Renal cortex interstitium (tissue), 15 donors: ENCODE measurements at places on chromosomes 1 and 21. TPM values are rescaled to one million over a fixed set of nuclear protein-coding genes. Genes with fewer than 3 reads are reported as not detected.

GRCh38 chr1:85394130-85394529 is 70.8 kb downstream of the DDAH1 start:
- no peak for DNase-seq

- no peak for DNase-seq
These were observed 34.4 kb downstream of the PALMD start for GRCh38 chr1:99680270-99680669.

- DNase-seq = no peak
These were observed 241.0 kb downstream of the GPATCH2 start for GRCh38 chr1:217389895-217390294.

DNA sequence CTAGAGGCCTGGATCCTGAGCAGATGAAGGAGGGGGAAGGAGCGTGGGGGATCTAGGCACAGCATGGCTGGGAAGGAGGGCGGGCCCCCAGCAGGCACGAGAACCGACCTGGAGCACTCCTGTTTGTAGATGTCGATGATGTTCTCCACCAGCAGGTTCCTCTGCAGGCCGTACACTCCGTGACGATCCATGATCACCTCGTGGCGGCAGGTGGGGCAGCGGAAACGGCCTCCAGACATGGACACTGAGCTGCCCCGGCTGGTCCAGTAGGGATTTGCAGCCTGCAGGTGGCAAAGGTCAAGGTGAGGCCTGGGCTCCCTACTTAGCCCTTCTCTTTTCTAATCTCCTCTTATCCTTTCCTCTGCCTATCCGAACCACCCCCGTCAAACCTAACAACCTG is 1.3 kb downstream of the TRIM63 start:
- no peak for DNase-seq

- DNase-seq = no peak
These were observed 18.7 kb downstream of the TMEM50A start for GRCh38 chr1:25356848-25357247.

DNA sequence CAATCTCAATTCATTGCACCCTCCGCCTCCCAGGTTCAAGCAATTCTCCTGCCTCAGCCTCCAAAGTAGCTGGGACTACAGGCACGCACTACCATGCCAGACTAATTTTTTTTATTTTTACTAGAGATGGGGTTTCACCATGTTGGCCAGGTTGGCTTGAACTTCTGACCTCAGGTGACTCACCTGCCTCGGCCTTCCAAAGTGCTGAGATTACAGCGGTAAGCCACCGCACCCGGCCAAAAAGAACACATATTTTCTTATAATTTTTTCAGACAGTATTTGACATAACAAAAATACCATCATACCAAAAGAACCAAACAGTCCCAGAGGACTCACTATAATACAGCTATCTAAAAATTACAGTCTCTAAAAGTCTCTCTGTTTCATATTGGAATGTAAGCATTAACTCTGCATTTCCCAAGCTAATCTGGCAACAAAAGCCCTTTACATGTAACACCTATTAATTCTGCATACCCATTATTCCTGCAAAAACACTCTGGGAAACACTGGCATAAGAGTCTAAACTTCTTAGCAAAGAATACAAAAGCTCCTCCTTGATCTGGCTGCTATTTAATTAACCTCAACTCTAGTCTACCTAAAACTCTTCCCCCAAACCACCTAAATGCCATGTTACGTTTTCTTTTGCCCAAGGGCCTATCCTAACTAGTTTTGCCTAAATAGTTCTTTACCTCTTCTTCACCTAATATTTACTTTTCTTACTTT is 26.9 kb downstream of the WDR26 start:
- DNase-seq = no peak

The TLCD4 gene
- polyA plus RNA-seq = 7.0 TPM

The NUP133 gene
- 44.9 TPM for polyA plus RNA-seq

DNA sequence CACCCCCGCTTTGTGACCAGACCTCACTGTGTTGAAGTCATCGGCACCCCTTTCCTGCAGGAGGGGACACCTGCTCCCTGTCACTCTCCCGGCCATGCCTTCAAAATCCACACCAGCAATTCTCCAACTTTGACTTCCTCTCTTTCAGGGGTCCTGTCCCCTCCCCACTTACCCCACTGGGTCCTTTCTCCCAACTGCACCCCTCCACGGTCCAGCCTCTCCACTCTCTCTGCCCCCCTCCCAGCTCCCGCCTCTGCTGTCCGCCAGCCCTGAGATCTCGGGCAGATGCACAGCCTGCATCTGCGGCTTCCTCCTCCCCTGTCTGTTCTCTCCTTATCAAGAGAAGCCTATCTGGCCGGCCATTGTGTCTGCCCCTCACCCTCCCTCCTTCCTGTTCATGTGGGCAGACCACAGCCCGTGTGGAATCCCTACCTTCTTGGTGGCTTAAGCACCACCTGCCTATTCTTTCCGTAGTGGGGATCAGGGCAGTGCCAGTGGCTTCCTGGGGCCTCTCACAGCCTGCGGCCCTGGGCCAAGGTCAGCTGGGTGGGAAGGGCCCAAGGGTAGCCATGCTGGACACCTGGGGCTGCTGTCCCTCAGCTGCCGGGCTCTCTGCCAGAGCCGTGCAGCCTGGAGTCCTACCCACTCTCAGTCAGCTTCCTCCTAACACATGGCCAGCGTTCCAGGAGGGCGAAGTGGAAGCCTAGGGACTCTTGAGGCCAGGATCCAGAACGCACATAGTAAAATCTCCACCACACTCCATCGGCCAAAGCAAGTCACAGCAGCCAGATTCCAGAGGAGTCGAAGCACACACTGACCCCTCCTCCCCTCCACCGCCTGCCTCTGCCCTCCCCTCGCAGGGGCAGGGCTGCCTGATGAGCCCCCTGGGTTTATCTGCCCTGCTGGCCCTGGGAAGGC is 5.1 kb upstream of the HES4 start:
- DNase-seq = no peak

GRCh38 chr1:198725090-198725489 is 86.2 kb downstream of the PTPRC start:
- DNase-seq = no peak

DNA sequence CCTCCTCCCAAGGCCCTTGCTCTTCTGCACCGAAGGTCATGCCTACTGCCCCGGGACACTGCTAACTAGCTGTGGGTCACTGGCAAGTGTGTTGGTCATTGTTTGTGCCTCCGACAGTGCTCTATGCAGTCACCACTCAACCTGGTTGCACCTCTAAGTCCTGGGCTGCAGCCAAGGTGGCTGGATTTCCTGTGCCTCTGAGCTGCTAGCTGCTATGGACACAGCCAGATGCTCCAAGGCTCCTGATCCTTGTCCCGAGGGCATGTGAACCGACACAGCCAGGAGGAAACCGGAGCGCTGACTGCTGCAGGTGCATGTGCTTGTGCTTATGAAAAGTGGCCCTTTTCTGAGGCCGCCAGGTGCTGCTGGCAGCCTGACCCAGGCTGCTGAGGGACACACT is 14.7 kb upstream of the SPOCD1 start:
- DNase-seq = no peak

DNA sequence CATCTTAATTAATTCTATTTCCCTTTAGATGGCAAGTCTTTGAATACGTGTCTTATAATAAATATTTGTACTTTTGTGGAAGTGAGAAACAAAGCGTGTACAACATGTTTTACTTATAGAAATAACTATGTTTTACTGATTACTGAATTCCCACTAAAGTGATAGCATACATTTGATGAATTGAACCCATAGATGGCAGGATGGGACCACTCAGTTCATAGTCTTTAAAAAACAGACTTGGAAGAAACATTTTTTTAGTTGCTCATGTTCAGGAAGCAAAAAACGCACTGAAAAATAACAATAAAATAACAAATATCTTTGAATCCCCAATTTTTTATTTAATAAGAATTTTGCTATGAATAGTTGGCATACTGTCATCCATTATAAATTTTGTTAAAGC is 507.1 kb upstream of the ZRANB2 start:
- DNase-seq = peak; percentile 12

GRCh38 chr21:16713331-16714117 is 799.3 kb upstream of the CXADR start:
- no peak for DNase-seq

- DNase-seq = no peak
These were observed 58.9 kb upstream of the CTTNBP2NL start for GRCh38 chr1:112337028-112337531.

- no peak for DNase-seq
These were observed 31.2 kb downstream of the NKAIN1 start for GRCh38 chr1:31208361-31208945.

- no peak for DNase-seq
These were observed 161.3 kb upstream of the SGIP1 start for GRCh38 chr1:66372522-66373101.

DNA sequence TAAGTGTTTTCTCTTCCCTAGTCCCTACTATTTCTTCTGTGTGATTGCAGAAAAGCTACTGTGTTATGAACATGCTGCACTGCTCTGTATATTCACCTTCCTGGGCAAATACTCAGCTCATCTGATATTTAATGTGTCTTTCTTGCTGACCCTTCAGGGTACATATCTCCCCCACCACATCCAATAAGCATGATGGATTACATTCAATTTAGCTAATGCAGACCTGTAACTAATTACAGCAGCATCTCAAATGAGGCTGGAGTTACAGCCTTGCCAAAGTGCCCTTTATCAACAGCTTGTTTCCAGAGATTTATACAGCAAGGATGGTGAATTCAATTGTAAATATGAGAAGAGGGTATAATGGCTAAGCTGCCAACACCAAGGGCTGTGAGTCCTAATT is 144.0 kb downstream of the KCNH1 start:
- DNase-seq = no peak

DNA sequence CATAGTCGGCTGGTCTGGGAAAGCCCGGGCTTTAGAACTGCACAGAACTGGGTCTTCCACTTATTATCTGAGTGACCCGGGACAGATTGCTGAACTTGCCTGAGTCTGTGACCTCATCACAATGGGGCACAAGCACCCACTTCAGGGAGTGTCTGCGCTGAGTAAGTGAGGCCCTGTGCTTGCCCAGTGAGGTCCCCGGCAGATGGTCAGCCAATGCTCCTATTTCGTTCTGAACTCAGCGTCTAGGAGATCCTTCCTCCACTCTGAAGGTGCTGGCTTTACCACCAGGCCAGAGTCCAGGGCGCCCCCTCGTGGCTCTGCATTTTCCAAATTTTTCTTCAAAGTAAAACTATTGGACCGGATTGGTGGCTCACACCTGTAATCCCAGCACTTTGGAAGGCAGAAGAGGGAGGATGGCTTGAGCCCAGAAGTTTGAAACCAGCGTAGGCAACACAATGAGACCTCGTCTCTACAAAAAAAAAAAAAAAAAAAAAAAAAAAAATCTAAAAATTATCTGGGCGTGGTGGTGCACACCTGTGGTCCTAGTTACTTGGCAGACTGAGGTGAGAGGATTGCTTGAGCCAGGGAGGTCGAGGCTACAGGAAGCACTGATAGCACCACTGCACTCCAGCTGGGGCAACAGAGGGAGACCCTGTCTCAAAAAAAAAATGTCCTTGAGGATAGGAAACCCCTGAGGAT is 61.7 kb downstream of the FCRL5 start:
- DNase-seq = peak; percentile 31

- no peak for DNase-seq
These were observed 55.8 kb downstream of the MAP3K7CL start for GRCh38 chr21:29186246-29186645.

DNA sequence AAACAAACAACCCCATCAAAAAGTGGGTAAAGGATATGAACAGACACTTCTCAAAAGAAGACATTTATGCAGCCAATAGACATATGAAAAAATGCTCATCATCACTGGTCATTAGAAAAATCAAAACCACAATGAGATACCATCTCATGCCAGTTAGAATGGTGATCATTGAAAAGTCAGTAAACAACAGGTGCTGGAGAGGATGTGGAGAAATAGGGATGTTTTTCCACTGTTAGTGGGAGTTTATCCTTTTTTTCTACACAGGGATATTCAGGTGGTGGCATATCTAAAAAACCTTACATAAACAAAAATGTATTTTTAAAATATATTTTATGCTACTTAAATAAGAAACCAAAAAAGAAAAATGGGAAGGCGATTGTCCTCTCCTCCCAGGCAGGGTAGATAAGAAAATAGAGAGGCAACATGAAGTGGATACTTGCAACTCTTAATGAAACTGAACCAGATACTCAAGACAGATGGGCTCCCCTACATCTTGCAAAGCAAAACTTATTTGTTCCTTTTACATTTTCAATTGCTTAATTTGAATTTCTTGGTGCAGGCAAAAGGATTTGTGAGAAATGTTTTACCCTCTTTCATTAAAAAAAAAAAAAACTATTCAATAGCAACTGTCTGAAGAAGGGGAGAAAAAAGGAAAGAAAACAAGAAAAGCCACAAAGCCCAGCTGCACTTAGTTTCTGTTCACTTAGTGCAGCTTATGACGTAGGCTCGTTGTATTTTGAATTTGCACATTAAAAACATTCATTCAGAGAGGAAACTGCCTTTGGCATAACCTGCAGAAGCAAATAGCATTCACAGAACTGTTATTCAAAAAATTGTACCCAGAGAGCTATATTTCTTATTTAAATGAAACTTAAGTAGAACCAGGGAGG is 36.9 kb upstream of the RGS1 start:
- DNase-seq = no peak

The SLC5A9 gene
- polyA plus RNA-seq = 18.2 TPM

The PROK1 gene
- 0.12 TPM for polyA plus RNA-seq

DNA sequence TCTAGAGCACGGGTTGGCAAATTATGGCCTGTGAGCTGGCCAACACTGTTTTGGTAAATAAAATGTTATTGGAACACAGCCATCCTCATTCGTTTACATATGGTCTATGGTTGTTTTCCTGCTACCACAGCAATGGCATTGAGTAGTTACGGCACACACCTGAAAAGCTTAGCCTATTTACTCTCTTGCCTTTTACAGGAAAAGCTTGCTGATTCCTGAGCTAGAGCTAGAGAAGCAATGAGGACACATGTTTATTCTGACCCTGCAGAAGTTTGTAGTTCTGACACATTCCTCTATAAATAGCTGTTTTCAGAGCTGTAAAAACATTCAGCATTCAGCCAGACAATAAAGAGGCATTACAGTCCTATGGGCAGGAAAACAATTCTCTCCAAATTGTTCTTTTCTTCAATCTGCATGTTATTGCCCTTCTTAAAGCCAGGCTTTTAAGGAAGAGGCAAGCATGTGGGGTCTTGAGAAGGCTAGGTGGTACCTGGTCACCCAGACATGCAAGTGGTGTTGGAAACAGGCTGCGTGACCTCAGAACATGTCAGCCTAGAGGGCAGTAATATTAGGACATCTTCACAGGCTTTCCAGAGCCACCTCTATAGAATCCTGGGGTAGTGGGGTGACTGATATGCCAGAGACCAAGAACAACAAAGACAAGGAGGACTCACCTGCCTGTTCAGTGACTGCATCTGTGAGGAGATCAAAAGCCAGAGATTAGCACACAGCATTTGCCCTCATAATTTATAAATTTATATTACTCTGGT is 1.6 kb downstream of the FCRL2 start:
- DNase-seq = no peak

DNA sequence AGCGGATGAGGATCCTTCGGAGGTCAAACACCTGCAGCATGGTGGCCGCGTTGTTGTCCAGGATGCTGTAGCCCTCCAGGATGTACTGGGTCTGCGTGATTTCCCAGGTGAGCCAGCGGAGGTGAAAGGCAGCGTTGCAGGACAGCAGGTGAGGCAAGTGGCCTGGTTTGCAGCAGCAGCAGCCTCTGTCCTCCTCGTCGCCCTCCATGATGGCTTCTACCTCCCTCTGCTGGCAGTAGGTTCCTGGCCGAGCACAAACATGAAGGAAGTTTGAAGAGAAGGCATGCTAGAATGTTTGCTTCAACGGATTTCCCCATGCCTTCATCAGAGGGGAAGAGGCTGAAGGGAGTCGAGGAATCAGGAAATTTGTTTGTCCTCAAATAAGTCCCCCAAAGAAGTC is 74.7 kb downstream of the NTPCR start:
- DNase-seq = no peak

The SH2D5 gene
- 1.5 TPM for polyA plus RNA-seq

The DIO1 gene
- polyA plus RNA-seq = 6.4 TPM

GRCh38 chr1:10841118-10841517 is 44.7 kb upstream of the CASZ1 start:
- no peak for DNase-seq
